ENCODE measurements at places on chromosomes 12 and 14.
A peak's percentile ranks its signal among the peaks of the same experiment; 100 is the strongest.

DNA sequence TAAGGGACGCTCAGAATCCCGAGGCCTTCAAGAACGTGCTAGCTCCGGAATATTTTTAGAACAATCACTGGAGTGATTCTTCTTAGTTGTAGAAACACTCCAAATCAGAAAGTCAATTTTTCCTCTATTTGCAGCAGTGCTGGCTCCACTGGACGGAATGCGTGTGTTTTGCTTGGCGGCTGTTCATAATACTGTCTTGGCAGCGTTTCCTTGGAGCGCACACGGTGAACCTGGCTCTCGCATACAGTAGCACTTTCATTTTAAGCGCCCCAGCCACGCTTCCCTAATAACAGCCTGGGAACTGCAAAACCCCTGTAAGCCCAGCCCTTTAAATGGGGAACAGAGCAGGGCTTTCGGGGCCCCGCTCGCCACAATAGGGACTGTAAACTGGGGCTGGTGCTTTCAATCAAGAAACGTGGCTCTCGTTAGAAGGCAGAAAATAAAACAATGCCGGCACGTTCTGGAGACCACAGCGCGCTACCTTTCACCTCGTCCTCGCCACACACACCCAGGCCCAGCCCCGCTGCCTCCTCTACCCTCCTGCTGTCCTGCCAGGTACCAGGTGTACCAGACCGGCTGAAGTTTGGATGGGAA lies 79.9 kb downstream of the BCL11B start:
- DNase-seq, result peak; percentile 72

- no peak for DNase-seq
Observed at GRCh38 chr14:54085232-54085761, 128.7 kb upstream of the BMP4 start.

DNA sequence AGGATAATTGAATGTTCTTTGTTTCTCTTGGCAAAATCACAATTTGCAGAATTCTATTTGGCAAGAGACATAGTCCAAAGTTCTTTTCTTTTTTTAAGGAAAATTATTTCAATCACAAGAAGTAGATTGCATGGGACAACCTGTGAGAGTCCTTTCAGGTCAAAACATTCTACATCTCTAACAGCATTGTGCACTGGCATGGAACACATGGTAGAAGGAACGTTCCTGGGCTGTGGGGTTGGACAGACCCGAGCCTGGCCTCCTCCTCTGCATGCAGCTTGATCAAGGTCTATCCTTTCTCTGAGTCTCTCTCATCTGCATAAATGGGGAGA lies 88.6 kb upstream of the CPSF6 start:
- no peak for DNase-seq

- no peak for DNase-seq
Observed at GRCh38 chr12:63419154-63419553, 249.1 kb downstream of the DPY19L2 start.

DNA sequence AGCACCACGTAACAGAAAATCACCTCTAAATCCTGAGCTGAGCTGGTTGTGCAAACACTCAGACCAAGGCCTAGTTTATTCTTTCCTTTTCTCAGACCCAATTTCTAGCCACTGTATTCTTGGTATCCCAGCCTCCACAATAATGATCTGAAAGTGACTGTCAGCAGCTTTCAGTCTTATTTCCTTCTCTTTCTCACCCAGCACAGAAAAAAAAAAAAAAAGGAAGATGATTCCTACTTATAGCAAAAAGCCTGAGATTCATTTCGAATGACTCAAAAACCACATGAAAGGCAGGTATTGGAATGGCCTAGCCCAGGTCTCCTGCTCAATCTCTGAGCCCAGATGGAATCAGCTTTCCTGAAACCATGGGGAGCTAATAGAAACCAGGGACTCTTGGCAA lies 298.6 kb upstream of the PPFIA2 start:
- DNase-seq, result no peak

DNA sequence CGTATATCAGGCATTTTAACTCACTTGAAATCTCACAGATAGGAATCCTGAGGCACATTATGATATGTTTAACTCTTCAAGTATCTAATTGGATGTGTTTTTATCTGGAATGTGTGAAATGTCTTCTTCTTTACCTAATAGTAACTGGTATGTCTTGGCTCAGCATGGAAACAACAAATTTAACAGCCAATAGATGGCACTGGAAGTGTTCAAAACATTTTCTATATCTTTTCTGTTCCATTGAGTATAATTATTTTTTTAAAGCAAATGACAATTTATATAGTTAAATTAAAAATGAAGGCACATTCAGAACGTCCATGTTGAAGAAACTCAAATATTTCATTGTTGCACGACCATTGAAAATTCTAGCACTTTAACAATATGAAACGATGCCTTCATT lies 164.6 kb upstream of the SLC16A7 start:
- DNase-seq, result no peak

GRCh38 chr14:74638966-74639365 lies 26.9 kb upstream of the LTBP2 start:
- no peak for DNase-seq

- peak; percentile 86 for DNase-seq
Observed at GRCh38 chr12:69105101-69105962, 134.0 kb upstream of the CPSF6 start.

GRCh38 chr12:63821781-63822251 lies 22.7 kb upstream of the SRGAP1 start:
- no peak for DNase-seq

GRCh38 chr12:27257104-27257843 lies 13.2 kb downstream of the STK38L start:
- no peak for DNase-seq

GRCh38 chr12:62834406-62834805 lies 100.5 kb downstream of the PPM1H start:
- no peak for DNase-seq

Measured in renal pelvis (tissue), 12 donors.